G401 (cell line): ENCODE measurements at places on chromosomes 11 and 22.

- no peak for DNase-seq
These were observed 60.0 kb upstream of the MYEOV start for GRCh38 chr11:69233744-69234570.

GRCh38 chr11:38819981-38820380 lies 2221.9 kb upstream of the RAG2 start:
- no peak for DNase-seq

DNA sequence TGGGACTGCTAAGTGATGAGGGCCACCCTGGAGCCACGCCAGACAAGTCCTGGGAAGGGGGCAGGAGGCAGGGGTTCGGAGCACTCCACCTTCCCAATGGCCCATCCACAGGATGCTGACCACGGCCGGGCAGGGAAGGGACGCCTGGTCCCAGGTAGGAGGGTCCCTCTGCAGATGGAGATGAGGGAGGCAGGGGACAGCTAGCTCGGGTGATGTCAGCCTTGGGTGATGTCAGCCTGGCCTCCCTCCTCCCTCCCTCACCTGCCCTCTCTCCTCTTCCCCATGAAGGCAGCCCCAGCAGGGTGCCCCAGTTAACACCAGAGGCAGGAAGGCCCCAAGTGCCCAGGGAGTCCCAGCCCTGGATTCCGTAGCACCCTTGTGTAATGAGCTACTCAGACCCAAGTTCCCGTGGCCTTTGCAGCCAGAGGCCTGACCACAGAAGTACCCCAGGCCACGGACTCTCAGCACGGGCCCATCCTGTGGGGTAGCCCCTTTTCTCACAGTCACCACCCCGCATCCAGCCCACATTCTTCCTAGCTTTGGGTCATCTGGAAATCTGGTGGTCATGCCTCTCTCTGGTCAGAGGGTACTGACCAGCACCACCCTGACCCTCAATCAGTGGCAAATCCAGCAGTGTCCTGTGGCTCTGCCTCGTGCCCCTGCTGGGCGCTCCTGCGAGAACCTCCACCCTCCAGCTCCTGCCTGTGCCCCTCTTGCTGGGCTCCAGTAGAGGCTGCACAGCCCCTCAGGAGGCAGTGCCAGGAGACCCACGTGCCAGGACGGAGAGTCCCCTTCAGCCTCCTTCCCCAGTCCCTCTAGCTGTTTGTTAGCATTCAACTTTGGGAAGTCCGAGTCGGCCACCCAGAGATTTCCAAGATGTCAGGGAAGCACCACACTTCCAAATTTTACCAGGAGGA lies 47.4 kb downstream of the SHANK2 start:
- no peak for DNase-seq

DNA sequence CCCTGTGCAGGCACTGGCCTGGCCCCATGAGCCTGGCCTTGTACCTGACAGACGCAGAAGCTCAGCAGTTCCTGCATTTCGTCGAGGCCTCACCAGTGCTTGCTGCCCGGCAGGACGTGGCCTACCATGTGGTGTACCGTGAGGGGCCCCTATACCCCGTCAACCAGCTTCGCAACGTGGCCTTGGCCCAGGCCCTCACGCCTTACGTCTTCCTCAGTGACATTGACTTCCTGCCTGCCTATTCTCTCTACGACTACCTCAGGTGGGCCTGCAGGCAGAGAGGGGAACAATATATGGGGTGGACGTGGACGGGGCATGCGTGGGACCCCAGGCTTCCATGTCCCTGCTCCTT lies 4.9 kb downstream of the LARGE2 start:
- DNase-seq: no peak
